Karpas-422 (cell line): ENCODE measurements at places on chromosomes 12 and 14.

- no peak for DNase-seq
Observed at GRCh38 chr12:132245521-132246101, 83.8 kb downstream of the GALNT9 start.

DNA sequence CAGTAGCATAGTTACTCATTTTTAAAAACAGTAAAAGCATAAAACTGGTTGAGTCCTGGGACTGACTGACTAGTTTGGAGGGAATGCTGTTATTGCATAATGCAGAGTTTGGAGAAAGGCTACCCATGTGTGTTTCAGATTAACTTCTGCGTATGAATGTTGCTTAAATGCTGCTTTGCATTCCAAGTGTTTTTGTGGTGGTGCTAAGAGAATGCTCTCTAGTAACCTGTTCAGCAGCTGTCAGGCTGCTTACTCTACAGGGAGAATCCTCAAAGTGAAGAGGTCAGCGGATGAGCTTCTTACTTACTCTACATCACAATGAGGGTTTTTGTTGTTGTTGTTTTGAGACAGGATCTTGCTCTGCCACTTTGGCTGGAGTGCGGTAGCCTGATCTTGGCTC is 4.3 kb downstream of the DLST start:
- no peak for DNase-seq

- DNase-seq = no peak
Observed at GRCh38 chr14:102508410-102508773, 1.2 kb downstream of the ANKRD9 start.

DNA sequence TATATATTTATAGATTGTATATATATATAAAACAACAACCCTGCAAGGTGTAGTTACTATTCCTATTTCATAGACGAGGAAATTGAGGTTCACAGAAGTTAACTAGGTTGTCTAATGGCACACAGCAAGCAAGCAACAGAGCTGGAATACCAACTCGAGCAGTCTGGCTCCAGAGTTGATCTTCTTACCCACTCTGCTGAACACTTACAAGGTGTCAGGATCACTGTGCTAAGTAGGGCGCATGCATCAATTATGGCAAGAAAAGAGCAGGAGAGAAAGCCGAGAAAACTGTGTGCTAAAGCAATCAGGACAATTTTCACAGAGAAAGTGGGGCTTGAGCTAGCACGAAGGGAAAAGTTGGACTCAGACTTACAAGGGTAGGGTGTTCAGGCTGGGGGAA is 15.9 kb upstream of the ARMH4 start:
- DNase-seq = no peak

DNA sequence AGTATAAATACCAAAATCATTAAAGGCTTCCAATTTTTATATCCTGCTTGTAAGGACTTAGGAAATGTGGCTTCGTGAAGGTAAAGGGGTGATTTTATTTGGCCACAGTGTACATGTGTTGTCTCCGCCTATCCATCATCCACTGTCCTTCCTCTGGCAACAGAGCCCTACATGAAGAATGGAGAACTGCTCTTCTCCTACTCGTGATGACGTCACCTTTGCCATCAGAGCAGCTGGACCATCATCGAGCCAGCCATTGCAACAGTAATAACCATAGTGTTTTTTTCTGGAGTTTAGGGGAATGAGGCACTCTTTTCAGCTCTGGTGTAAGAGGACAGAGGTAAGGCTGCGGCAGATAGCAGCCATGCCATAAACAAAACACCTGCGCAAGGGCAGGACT is 19.2 kb downstream of the ITPR2 start:
- no peak for DNase-seq

DNA sequence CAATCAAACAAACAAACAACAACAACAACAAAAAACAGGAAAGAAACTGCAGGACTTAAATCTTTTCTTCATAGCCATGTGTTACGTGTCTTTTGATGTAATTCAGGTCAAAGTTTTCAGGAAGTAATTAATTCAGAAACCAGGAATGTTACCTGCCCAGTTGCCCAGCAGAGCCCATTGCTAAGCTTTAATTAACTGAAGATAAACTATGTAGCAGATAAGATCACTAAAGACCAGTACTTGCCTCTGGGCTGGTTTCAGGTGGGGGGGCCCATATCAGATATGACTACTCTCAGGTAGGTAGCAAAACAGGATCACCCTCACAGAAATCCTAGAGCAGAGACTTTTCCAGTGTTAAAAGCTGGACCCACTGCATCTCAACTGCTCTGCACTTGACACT is 69.2 kb downstream of the LIN7A start:
- no peak for DNase-seq

DNA sequence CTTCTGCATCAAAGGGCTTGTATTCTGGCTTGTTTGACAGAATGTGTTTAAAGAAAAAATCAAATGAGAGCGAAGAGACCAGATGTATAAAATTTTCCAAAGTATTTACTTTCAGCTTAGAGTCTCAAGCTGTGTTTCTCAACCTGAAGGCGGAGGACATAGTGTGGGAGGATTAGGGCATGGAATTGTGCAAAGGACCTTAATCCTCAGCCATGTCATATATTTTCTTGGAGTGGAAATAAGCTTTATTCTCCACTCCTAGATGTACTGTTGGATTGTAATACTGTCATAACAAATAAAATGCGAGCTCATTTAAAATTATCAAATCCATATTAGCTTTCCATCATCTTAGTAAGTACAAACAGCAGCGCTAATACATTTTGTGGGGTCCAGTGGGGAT is 154.0 kb downstream of the PAH start:
- DNase-seq = no peak

- no peak for DNase-seq
Observed at GRCh38 chr14:74346341-74346740, 1.9 kb upstream of the VRTN start.

DNA sequence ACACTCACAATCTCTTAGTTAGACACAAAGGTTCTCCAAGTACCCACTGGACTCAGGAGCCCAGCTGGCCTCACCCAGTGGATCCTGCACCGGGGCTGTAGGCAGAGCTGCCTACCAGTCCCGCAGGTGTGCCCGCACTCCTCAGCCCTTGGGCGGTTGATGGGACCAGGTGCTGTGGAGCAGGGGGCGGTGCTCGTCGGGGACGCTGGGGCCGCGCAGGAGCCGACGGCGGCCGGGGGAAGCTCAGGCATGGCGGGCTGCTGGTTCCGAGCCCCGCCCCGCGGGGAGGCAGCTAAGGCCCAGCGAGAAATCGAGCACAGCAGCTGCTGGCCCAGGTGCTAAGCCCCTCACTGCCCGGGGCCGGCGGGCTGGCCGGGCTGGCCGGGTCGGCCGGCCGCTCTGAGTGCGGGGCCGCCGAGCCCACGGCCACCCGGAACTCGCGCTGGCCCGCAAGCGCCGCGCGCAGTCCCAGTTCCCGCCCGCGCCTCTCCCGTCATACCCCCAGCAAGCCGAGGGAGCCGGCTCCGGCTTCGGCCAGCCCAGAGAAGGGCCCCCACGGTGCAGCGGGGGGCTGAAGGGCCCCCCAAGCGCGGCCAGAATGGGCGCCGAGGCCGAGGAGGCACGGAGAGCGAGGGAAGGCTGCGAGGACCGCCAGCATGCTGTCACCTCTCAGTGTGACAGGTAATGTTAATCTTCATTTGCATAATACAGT is 506.8 kb downstream of the LRFN5 start:
- no peak for DNase-seq

DNA sequence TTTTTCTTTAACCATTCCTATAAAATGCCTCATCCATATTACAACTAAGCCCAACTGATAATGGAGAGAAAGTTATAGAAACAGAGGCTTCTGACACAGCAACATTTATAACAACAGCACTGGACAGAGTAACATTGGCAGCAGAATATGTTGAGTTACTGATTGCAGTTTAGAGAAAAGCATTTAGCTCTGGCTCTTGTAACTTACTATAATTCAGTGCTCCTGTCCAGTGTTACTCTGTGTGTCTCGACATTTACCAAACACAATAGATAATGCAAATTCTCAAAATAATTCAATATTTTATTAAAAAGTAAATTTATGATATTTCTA is 356.1 kb downstream of the CEP128 start:
- no peak for DNase-seq

DNA sequence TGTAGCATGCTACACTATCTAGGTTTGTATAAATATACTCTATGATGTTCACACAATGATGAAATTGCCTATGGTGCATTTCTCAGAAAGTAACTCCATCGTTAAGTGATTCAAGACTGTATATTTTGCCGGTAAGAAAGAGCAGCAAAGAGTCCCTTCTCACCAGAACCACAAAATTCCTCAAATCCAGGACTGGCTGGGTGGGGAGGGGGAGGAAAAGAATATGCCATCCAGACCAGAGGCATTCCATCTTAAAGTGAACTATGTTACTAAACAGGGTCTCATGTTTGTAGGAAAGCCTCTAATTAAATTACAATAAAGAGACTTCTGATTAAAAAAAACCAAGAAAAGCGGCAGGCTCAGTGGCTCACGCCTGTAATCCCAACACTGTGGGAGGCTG is 11.5 kb downstream of the UBE2N start:
- no peak for DNase-seq

DNA sequence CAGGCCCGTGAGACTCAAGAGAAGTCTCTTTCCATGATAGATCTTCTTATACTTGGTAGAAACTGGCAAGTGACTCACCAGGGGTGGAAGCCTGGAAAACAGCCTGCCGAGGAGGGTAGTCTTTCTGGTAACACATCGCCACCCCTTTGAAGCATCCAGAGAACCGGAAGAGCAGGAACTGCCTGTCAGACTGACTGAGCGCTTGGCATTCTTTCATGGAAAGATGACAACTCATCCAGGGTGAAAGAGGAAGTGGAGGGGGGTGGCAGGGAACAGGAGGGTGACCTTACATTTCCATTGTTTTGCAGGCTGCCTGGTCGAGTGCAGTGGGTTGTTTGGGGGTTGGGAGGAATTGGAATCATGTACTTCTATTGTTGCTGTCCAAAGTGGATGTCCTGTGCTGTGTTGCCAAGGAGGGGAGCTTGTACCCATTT is 34.5 kb downstream of the PRKCH start:
- no peak for DNase-seq
